ENCODE measurements at places on chromosomes 5 and 9.

DNA sequence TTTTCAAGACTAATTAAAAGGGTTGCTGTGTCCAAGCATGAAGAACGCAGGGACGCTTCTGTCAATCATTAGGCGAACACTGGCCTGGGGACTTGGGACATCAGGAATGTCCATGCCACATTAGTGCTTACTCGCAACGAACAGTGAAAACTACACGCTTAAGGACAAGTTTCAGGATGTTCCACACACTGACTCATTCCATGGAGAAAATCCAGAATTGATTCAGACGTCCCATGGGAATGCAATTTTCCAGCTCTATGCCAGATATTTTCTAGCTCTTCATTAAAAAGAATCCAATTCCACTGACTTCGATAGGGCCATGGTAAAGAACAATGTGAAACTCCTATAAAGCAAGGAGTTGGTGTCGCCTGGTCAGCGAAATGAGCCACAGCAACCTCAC, 98.2 kb downstream of the CAMSAP1 start:
- no peak for DNase-seq

- no peak for DNase-seq
These were observed 104.6 kb upstream of the TNFAIP8 start for GRCh38 chr5:119250946-119251901.

DNA sequence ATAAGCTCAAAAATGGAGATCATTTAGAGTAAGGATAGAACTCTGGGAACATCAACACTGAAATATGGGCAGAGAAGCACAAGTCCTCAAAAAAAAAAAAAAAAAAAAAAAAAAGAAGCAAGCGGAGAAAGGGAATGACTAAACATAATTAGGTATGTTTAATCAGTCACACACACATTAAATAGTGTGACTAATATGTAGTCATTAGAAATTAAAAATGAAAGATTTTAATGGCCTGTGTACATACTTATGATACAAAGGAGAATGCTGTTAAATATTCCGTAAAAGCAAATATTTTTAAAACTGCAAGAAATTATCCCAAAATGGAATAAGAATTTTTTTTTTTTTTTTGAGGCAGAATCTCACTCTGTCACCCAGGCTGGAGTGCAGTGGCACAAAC, 10.5 kb downstream of the LPAR1 start:
- DNase-seq, result no peak

DNA sequence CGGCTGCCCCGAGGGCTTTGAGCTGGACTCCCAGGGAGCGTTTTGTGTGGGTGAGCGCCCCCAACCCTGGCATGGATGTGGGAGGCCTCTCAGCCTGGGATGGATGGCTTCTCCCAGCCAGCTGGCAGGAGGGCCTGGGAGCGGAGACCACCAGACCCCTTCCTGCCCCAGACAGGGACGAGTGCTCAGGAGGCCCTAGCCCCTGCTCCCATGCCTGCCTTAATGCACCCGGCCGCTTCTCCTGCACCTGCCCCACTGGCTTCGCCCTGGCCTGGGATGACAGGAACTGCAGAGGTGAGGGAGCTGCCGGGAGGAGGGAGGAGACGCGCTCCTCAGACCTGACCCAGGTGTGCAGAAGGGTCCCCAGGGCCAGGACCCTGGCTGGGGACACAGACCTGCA, 17.4 kb upstream of the ASS1 start:
- no peak for DNase-seq

Measured in activated effector memory CD4-positive, alpha-beta T cell treated with Interleukin-2 at 50 U/mL for 16 hours (primary cell).